ENCODE measurements at places on chromosomes 2 and 18.
A peak's percentile ranks its signal among the peaks of the same experiment; 100 is the strongest.

- DNase-seq: no peak
These were observed 171.8 kb downstream of the CAMKMT start for GRCh38 chr2:44533508-44533907.

- DNase-seq: no peak
These were observed 140.0 kb upstream of the NOL4 start for GRCh38 chr18:34364699-34365098.

DNA sequence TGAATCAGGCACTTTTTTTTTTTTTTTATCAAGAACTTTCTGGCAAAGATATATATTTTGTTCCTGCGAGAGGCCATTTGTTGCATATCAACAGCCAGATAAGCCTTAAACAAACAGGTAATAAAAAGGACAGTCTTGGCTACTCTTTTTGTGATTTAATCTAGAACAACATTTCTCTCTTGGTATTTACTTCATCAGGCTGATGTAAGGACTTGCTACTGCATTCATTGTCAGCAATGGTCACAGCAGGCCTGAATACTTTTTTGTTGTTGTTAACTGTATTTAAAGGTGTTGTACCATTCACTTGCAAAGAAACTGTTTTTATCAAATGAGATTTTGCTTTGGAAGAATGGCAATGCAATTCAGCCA is 683.8 kb downstream of the IRS1 start:
- DNase-seq: no peak

GRCh38 chr2:233571462-233571861 is 4.9 kb upstream of the USP40 start:
- no peak for DNase-seq

GRCh38 chr2:191109888-191110287 is 40.9 kb downstream of the STAT4 start:
- DNase-seq: no peak

- no peak for DNase-seq
These were observed 277.1 kb upstream of the CCDC68 start for GRCh38 chr18:55236150-55236931.

DNA sequence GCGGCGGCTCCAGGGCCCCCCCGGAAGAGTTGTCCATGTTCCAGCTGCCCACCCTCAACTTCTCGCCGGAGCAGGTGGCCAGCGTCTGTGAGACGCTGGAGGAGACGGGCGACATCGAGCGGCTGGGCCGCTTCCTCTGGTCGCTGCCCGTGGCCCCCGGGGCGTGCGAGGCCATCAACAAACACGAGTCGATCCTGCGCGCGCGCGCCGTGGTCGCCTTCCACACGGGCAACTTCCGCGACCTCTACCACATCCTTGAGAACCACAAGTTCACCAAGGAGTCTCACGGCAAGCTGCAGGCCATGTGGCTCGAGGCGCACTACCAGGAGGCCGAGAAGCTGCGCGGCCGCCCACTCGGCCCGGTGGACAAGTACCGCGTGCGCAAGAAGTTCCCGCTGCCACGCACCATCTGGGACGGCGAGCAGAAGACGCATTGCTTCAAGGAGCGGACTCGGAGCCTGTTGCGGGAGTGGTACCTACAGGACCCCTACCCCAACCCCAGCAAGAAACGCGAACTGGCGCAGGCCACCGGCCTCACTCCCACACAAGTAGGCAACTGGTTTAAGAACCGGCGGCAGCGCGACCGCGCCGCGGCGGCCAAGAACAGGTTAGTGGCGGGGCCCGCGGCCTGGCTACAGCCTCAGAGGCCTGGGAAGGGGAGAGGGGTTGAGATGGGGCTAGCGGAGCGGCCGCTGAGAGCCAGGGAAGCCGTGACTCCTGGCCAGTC is 965 bp downstream of the SIX3 start:
- DNase-seq: no peak

DNA sequence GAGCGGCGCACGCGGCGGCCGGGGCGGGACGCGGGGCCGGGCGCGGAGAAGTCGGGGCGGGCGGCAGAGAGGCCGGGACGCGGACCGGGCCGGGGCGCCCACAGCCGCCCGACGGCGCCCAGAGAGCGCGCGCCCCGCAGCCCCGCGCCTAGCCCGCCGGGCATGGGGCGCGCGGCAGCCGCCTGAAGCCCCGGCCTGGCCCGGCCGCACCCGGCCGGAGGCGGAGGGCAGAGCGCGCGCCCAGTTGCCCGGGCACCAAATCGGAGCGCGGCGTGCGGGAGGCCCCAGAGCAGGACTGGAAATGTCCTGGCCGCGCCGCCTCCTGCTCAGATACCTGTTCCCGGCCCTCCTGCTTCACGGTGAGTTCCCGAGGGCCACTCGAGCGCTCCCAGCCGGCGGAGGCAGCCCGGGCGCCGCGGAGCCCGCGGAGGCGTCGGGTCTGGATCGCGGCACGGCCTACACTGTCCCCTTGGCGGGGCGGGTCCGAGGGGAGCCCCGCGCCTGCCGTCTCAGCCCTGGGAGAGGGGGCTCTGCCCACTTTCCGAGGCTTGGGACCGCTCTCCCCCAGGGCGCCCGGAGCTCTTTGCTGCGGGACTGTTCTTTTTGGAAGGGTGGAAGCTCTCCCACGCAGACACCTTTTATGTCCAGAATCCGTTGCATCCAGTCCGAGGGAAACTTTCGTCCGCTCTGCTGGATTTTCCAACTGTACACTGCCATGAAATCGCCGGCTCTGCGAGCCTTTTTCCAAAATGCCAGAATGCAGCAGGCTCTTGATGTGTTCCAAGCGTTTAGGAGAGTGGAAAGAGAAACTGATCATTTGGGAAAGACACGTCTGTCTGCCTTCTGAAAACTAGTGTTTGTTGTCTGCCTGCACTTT is 484 bp downstream of the APCDD1 start:
- no peak for DNase-seq

DNA sequence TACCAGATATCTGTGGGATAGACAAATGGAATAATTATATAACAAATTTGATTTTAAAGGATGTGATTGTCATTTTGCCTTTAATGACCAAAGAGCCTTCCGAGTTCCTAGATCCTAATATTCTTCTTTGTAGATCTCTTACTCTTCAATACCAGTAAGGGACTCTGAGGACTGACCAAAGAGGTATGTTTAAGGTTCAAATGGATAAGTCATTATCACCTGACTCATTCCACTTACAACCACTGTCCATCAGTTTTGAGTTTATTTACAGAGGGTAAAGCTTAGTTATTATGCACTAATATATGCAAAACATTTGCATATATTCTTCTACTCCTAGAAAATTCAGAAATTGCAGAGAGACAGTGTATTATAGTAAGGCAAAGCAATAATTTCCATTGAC is 62.7 kb downstream of the CCDC148 start:
- no peak for DNase-seq

- no peak for DNase-seq
These were observed 44.4 kb downstream of the TFPI start for GRCh38 chr2:187509667-187510417.

GRCh38 chr2:168371273-168372019 is 84.6 kb upstream of the CERS6 start:
- DNase-seq: no peak

DNA sequence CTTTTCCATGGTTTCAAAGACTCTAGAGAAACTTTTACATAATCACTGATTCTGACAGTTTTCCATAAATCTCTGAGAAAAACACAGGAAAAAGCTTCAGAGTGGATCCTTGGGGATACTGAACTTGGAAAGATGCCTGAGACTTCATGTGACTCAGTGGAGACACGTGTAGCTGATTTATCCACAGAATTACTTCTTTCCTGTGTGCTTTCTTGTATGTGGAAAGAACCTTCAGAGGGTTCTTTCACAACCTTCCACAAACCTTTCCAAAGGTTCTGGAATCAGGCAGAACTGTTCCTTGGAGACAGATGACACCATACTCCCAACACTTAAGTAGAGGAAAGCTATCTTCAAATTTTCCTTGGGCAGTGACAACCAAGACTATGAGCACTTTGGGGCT is 207.2 kb downstream of the RND3 start:
- DNase-seq: no peak

DNA sequence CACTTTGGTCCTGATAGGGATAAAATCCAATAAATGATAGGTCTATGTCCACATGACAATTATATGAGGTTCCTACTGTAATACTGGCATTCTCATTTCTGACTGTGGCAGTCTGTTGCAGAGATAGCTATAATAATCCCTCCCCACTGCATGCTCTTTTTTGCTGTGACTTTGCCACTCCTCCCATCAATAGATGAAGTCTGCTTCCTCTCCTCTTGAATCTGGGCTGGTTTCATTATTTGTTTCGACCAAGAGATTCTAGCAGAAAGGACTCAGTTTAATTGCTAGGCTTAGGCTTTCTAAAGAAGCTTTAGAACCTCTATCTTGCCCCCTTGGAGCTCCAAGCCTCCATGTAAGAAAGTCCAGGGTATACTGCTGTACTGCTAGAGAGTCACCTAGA is 23.3 kb upstream of the CREB1 start:
- DNase-seq: no peak

GRCh38 chr2:85266146-85267041 is 61.4 kb downstream of the TGOLN2 start:
- DNase-seq: peak; percentile 69

DNA sequence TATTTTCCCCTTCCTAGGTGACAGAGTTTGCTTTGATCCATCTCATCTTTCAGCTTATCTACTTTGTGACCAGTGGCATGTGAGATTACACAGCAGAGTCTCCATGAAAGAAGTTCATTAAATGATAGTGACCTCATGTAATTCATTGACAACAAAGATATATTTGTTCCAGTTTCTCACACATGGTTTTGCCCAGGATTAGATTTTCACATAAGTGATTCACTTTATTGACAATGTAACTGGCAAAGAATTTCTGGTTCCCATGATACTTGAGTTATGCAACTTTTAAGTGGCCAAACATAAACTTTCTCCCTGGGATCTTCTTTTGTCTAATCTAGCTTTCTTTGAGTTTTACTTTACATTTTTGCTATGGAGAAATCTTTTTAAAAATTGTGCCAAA is 50.0 kb downstream of the MC4R start:
- DNase-seq: no peak

DNA sequence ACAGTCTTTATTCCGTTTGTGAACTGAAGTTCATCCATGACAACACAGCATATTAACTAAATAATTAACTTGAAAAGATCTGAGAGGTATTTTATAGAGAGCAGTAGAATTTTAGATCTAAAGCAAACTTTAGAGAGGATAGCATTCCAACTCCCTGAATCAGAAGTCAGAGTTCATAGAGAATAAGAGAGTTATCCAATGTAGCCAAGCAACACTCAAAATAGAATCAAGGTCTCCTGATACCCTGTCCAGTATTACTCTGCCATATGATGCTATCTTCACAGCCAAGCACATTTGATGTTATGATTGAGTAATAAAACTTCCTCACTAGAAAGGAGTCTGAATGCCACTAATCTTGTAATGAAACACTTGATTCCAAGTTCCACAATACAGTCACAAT is 55.5 kb downstream of the RIT2 start:
- DNase-seq: no peak

- DNase-seq: no peak
These were observed 74.8 kb downstream of the NOL10 start for GRCh38 chr2:10614939-10615338.

DNA sequence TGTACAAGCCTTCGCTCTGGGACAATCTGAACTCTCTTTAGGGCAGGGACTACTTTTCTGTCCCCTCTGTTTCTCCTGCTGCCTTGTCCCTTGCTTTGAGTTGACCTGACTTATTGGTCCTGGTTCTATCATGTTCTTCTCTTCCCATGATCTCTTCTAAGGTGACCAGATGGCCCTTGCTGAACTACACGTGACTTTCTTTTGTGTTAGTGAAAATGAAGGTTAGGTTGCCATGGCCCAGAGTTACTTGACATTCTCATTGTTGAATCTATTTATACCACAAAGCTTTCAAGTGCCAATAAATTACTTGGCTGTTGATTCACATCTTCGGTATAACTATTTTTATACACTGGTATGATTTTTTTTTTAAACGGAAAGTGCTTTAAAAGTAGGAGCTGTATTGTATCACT is 24.4 kb downstream of the MRPL33 start:
- no peak for DNase-seq

- no peak for DNase-seq
These were observed 5.6 kb upstream of the SOX11 start for GRCh38 chr2:5686536-5686935.

DNA sequence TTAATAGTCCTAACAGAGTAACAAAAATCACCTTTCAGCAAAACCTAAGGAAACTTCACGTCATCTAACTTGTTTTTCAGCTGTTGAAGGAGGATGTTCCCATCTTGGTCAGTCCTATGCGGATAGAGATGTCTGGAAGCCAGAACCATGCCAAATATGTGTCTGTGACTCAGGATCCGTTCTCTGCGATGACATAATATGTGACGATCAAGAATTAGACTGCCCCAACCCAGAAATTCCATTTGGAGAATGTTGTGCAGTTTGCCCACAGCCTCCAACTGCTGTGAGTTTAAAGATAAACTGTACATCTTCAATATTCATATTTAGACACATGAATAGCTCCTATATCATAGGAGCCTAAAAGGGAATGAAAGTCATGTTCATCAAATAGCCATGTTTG is 10.5 kb downstream of the COL3A1 start:
- no peak for DNase-seq

Data from effector CD4-positive, alpha-beta T cell (primary cell).